Stimulated activated naive B cell treated with anti-CD40 and anti-IgM and Interleukin-4, amounts not matched to agents 10 μg/mL and 1 μg/mL and 100 μg/mL, for 72 hours (primary cell): ENCODE measurements at places on chromosomes 5 and 9.

- no peak overlapping the region for H3K4me3 ChIP-seq
- no peak for DNase-seq
- H3K4me1 ChIP-seq, result peaks cover 1% of the 10 kb centered on the region
- H3K27ac ChIP-seq, result no peak overlapping the region
- H3K27me3 ChIP-seq, result no peaks in the 10 kb centered on the region
Measured at GRCh38 chr5:108251350-108251749, 130.5 kb downstream of the FBXL17 start.

DNA sequence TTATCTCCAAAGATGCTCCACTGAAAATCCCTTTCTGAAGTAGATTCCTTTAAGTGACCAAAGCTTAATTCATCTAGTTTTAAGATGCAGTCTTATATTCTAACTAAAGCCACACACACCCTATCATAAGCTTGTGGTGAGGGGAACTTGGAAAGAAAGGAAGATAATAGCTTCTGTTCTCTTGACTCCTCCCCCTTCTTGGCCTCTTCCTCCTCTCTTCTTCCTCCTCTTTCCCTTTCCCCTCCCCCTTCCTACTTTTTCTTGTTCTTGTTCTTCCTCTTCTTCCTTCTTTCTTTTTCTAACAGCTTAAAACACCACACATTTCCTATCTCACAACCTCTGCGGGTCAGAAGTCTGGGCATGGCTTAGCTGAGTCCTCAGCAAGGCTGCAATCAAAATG is 23.5 kb downstream of the IL7R start:
- no peak for DNase-seq
- no peak overlapping the region for H3K27ac ChIP-seq
- H3K4me1 ChIP-seq, result peaks cover 51% of the 10 kb centered on the region
- H3K27me3 ChIP-seq, result no peaks in the 10 kb centered on the region
- no peak overlapping the region for H3K4me3 ChIP-seq

GRCh38 chr9:32414856-32415255 is 30.4 kb downstream of the ACO1 start:
- no peak overlapping the region for H3K4me3 ChIP-seq
- no peak overlapping the region for H3K27ac ChIP-seq
- DNase-seq, result no peak
- H3K27me3 ChIP-seq, result no peaks in the 10 kb centered on the region
- no peaks in the 10 kb centered on the region for H3K4me1 ChIP-seq
- peaks cover 34% of the 10 kb centered on the region for H3K36me3 ChIP-seq

- no peak overlapping the region for H3K4me3 ChIP-seq
- H3K36me3 ChIP-seq, result no peaks in the 10 kb centered on the region
- no peak for DNase-seq
- no peak overlapping the region for H3K27ac ChIP-seq
- no peaks in the 10 kb centered on the region for H3K4me1 ChIP-seq
- H3K27me3 ChIP-seq, result no peaks in the 10 kb centered on the region
Measured at GRCh38 chr5:31029925-31030324, 163.6 kb upstream of the CDH6 start.

DNA sequence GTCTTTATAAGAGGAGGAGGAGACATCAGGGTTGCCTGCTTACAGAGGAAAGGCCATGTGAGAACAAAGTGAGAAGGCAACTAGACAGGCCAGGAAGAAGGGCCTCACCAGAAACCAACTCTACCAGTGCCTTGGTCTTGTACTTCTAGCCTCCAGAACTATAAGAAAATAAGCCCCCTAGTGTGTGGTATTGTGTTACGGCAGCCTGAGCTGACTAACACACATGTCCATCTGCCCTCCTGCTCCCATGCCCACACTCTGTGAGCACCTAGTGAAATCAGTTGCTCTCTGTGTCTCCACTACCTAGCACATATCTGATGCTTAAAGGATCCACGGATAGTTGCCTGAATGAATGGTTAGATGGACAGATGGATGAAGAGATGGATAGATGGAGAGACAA is 6.9 kb downstream of the AK3 start:
- H3K4me1 ChIP-seq, result peaks cover 35% of the 10 kb centered on the region
- H3K4me3 ChIP-seq, result no peak overlapping the region
- no peaks in the 10 kb centered on the region for H3K27me3 ChIP-seq
- DNase-seq, result no peak

- no peaks in the 10 kb centered on the region for H3K36me3 ChIP-seq
- H3K4me1 ChIP-seq, result peaks cover 5% of the 10 kb centered on the region
- H3K27ac ChIP-seq, result no peak overlapping the region
- no peaks in the 10 kb centered on the region for H3K27me3 ChIP-seq
Measured at GRCh38 chr5:134420343-134420742, 8.7 kb upstream of the CDKN2AIPNL start.

DNA sequence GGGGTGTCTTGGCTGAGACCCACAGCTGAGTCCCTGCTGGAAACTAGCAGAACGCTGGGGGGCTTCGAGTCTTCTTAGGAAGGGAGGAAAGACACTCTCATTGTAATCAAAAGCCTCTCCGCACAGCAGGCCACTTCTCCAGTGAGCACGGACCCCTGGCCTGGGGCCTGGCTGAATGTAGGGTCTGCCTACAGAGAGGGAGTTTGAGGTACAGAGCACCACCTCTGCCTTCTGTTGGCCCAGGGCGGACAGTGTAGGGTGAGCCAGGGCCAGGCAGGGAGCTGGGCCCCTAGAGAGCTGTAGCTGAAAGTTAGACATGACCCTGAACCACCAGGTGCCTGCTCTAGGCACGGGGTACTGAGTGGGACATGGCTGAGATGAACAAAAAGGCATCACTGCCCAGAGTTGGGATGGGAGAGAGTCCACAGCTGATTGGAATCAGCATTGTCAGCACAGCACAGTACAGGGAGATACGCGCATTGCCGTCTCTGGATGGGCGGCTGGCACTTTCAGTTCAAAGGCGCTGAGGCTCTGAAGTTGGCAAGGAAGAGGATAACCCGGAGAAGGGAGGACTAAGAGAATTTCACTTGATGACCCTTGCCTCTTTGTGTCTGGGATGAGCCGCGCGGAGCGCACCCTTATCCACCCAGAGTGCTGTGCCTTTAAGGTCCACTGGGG is 363 bp upstream of the SLC25A48 start:
- H3K4me1 ChIP-seq, result peaks cover 19% of the 10 kb centered on the region
- H3K27me3 ChIP-seq, result peaks cover 59% of the 10 kb centered on the region
- no peaks in the 10 kb centered on the region for H3K36me3 ChIP-seq
- DNase-seq, result no peak
- peak overlapping the region; percentile 15 for H3K4me3 ChIP-seq

DNA sequence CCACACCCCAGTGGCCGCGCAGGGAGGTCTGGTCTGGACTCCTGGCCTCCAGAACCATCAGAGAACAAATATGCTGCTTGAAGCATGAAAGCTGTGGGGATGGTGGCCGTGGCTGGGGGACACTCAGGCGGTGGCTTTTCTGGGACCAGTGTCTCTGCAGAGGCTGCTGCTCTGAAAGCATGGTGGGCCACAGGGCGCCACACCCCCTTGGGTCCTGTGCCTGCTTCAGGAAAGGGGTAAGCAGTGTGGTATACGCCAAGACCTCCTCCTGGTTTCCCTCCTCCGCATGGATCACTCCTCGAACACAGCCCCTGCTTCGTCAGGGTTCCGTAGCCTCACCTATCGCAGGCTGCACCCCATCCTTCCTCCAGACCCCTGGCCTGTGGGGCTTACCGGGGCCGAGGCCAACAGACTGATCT is 19.7 kb upstream of the TERT start:
- peaks cover 43% of the 10 kb centered on the region for H3K4me1 ChIP-seq
- H3K27ac ChIP-seq, result no peak overlapping the region
- no peak overlapping the region for H3K4me3 ChIP-seq
- H3K27me3 ChIP-seq, result peaks cover 6% of the 10 kb centered on the region

DNA sequence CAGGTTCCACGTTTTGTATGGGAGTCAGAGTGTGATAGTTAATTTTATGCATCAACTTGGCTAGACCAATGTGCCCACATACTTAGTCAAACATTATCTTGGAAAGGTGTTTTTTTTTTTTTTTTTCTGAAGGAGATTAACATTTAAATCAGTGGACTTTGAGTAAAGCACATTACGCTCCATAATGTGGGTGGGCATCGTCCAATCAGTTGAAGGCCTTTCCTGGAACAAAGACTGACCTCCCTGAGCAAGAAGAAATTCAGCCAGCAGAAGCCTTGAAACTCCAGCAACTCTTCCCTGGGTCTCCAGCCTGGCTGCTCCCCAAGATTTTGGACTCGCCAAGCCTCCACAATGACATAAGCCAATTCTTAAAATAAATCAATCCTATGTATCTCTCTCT is 711.4 kb downstream of the MTRR start:
- H3K27me3 ChIP-seq, result no peaks in the 10 kb centered on the region
- no peaks in the 10 kb centered on the region for H3K36me3 ChIP-seq
- peak overlapping the region; percentile 1 for H3K27ac ChIP-seq
- H3K4me1 ChIP-seq, result peaks cover 7% of the 10 kb centered on the region
